Inflammatory macrophage treated with lipopolysaccharide for 4 hours (primary cell): ENCODE measurements at places on chromosomes 12 and 14.
A peak's percentile ranks its signal among the peaks of the same experiment; 100 is the strongest.

DNA sequence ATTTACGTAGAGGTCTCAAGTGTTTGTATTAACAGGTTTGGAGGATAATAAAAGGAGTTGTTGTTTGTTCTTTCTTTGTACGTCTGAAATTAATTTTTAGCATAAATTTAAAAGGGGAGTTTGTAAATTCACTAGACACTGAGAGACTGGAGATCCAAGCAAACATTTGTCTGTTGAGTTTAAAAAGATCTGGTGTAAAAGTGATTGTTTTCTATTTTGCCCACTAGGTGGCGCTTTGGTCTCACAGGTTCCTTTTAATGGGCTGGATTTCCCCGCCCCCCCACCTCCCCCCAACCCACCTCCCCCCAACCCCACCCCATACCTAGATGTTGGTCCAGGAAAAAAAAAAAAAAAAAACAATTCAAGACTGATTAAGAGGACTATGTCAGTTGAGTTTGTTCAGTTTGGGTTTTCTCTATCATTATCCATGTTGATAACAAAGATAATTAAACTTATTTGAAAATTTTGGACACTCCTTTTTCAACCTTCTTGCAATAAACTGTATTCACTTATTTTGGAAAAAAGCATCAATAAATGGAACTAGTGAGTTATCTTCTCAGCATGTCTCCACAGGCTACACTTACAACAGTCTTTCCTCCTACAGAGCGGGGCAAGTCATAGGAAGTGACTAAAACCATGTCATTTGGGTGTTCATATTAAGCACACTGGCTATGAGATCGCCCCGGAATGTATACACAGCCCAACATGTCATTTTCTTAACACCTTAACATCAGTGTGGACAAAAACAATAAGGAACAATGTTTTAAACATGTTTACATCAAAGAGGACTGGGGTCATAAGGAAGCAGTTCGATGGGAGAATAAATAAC is 841.1 kb downstream of the NRXN3 start:
- DNase-seq: peak; percentile 67

GRCh38 chr12:1047898-1048660 is 57.1 kb downstream of the ERC1 start:
- peak; percentile 88 for DNase-seq

- DNase-seq: peak; percentile 77
Measured at GRCh38 chr14:61355892-61356325, 34.5 kb downstream of the PRKCH start.

GRCh38 chr12:110849748-110850403 is 3.1 kb downstream of the CCDC63 start:
- peak; percentile 52 for DNase-seq

GRCh38 chr12:113425960-113426453 is 3.8 kb downstream of the SDSL start:
- DNase-seq: no peak

DNA sequence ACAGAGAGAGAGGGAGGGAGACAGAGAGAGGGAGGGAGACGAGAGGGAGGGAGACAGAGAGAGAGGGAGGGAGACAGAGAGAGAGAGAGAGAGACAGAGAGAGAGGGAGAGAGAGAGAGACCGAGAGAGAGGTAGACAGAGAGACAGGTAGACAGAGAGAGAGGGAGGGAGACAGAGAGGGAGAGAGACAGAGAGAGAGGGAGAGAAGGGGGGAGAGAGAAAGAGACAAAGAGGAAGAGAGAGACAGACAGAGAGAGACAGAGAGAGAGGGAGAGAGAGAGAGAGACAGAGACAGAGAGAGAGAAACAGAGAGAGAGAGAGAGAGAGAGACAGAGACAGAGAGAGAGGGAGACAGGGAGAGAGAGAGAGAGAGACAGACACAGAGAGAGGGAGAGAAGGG is 47.8 kb upstream of the GALNT9 start:
- no peak for DNase-seq

GRCh38 chr12:1914114-1914911 is 4.1 kb downstream of the CACNA2D4 start:
- no peak for DNase-seq

- no peak for DNase-seq
Measured at GRCh38 chr14:48384821-48385220, 709.4 kb upstream of the MDGA2 start.

GRCh38 chr12:39574785-39575497 is 44.7 kb downstream of the ABCD2 start:
- no peak for DNase-seq
